ENCODE measurements at places on chromosomes 7 and 10. TPM values are rescaled to one million over a fixed set of nuclear protein-coding genes. Genes with fewer than 3 reads are reported as not detected.

ERVW-1 gene
- 0.13 TPM for polyA plus RNA-seq

GRCh38 chr10:132363921-132364593 lies 32.1 kb downstream of the LRRC27 start:
- H3K36me3 ChIP-seq, result no peaks in the 10 kb centered on the region
- DNase-seq, result peak; percentile 13
- H3K4me1 ChIP-seq, result no peaks in the 10 kb centered on the region
- H3K27ac ChIP-seq, result no peak overlapping the region
- H3K27me3 ChIP-seq, result no peaks in the 10 kb centered on the region

GRCh38 chr10:124045801-124046355 lies 47.5 kb downstream of the CHST15 start:
- DNase-seq, result no peak
- no peaks in the 10 kb centered on the region for H3K36me3 ChIP-seq
- no peak overlapping the region for H3K4me3 ChIP-seq
- peaks cover 19% of the 10 kb centered on the region for H3K4me1 ChIP-seq
- no peak overlapping the region for H3K27ac ChIP-seq

GPR146 gene
- 1.0 TPM for polyA plus RNA-seq

TFR2 gene
- 2.6 TPM for polyA plus RNA-seq

RAB19 gene
- not detected for polyA plus RNA-seq

- no peak overlapping the region for H3K27ac ChIP-seq
- no peak overlapping the region for H3K4me3 ChIP-seq
- DNase-seq, result no peak
- H3K36me3 ChIP-seq, result no peaks in the 10 kb centered on the region
- no peaks in the 10 kb centered on the region for H3K27me3 ChIP-seq
- H3K4me1 ChIP-seq, result no peaks in the 10 kb centered on the region
These were observed 93.4 kb upstream of the AUTS2 start for GRCh38 chr7:69504733-69505420.

DNA sequence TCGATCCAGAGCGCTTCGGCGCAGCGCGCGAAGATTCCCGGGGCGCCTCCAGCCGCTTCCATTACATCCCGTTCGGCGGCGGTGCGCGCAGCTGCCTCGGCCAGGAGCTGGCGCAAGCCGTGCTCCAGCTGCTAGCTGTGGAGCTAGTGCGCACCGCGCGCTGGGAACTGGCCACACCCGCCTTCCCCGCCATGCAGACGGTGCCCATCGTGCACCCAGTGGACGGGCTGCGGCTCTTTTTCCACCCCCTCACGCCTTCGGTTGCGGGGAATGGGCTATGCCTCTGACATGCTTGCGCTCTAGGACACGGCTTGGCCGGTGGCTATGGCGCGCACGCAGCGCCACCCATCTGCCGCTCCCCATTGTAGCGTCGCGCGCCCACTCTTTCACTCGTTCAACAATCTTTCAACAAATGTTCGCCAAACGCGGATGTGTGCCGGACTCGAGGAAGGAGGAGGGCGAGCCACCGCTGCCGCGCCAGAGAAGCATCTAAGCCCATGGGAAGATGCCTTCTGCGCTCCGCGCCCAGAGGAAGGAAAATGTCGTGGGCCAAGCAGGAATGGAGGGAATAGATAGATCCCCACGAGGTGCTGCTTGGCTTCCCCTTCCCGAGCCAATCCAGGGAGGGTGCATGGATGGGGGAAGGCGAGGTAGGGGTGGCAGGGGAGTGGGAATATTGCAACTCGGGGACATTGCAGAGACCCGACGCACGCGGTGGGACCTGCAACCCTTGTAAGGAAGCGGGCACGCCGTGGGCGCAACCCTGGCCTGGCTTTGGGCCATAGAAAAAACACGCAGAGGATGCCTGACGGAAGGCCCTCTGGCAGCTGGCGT lies 5.1 kb upstream of the CYP26A1 start:
- no peaks in the 10 kb centered on the region for H3K36me3 ChIP-seq
- peaks cover 42% of the 10 kb centered on the region for H3K27me3 ChIP-seq
- no peak for DNase-seq
- H3K4me3 ChIP-seq, result no peak overlapping the region

DNA sequence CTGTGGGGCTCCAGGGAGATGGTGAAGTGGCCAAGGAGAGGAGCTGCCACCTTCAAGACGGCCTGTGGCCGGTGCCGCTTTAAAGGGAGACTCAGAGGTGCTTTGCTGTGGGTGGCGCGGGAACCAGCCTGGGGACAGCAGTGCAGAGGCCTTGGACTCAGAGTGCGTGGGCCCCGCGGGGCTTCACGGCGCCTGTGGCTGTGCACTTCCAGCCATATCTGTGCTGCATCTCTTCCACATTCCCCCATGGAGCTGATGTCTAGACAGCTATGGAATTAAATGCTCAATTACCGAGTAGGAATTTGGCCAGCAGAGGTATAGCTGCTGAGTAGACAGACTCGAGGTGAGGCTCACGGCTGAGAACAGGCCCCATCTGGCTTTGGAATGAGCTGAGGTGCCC lies 41.7 kb downstream of the HTRA1 start:
- H3K36me3 ChIP-seq, result no peaks in the 10 kb centered on the region
- H3K4me1 ChIP-seq, result no peaks in the 10 kb centered on the region
- H3K27me3 ChIP-seq, result no peaks in the 10 kb centered on the region
- no peak overlapping the region for H3K27ac ChIP-seq
- H3K4me3 ChIP-seq, result no peak overlapping the region

- H3K36me3 ChIP-seq, result no peaks in the 10 kb centered on the region
- DNase-seq, result no peak
- H3K4me1 ChIP-seq, result no peaks in the 10 kb centered on the region
- no peak overlapping the region for H3K27ac ChIP-seq
These were observed 14.2 kb upstream of the POR start for GRCh38 chr7:75900617-75901315.

DNA sequence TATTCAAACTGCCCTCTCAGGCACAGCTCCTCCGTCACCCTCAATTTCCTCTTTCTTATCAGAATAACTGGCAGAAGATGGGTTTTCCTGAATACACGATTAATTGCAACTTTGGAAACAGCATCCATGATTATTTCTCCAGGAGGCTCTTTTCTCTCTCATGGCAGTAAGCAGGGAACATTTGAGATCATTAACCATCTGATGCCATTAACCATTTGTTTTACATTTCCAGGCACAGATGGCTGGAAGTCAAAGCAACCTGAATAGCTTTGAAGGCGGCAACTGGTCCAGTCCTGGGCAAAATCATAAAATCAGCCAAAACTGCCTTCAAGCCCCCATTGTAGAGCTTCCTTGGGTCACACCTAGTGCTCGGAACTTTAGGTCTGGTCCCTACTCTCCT lies 289.5 kb upstream of the AOAH start:
- peaks cover 10% of the 10 kb centered on the region for H3K36me3 ChIP-seq
- no peak overlapping the region for H3K4me3 ChIP-seq
- DNase-seq, result no peak
- no peak overlapping the region for H3K27ac ChIP-seq

GRCh38 chr10:114307731-114308130 lies 68.7 kb downstream of the VWA2 start:
- no peaks in the 10 kb centered on the region for H3K27me3 ChIP-seq
- H3K4me1 ChIP-seq, result peaks cover 8% of the 10 kb centered on the region
- DNase-seq, result no peak
- no peak overlapping the region for H3K27ac ChIP-seq
- no peak overlapping the region for H3K4me3 ChIP-seq

ALOX5 gene
- 31.6 TPM for polyA plus RNA-seq

SEMA3D gene
- polyA plus RNA-seq, result not detected

C7orf33 gene
- not detected for polyA plus RNA-seq

DNA sequence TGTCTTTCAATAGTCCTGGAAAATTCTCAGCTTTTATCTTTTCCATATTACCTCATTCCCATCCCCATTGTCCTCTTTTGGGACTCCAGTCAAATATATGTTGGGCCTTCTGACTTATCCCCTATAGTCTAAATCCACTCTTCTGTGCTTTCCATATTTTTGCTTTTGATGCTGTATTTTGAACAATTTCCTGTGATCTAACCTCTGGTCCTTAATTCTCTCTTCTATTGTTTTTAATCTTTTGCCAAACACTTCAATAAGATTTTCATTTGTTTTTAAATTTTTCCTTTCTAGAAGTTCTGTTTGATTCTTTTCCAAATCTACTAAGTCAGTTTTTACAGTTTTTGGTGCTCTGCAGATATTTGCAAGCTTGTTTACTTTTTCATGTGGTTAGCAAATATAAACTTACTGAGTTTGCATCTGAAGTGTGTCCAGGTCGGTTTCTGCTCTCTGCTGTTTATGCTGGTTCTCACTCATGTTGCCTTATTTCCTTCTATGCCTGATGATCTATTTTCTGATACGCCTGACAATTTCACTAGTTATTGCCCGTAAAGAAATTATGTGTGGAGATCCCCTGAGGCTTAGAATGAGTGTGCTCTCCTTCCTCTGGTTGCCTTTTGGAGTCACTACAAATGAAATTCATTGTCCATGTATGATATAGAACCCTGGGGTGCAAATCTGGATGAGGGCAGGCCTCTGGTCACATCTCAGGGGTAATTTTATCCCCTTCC lies 110.4 kb downstream of the RBM20 start:
- DNase-seq, result no peak
- H3K27me3 ChIP-seq, result no peaks in the 10 kb centered on the region
- H3K4me3 ChIP-seq, result no peak overlapping the region
- no peaks in the 10 kb centered on the region for H3K36me3 ChIP-seq
- H3K4me1 ChIP-seq, result peaks cover 14% of the 10 kb centered on the region

DNA sequence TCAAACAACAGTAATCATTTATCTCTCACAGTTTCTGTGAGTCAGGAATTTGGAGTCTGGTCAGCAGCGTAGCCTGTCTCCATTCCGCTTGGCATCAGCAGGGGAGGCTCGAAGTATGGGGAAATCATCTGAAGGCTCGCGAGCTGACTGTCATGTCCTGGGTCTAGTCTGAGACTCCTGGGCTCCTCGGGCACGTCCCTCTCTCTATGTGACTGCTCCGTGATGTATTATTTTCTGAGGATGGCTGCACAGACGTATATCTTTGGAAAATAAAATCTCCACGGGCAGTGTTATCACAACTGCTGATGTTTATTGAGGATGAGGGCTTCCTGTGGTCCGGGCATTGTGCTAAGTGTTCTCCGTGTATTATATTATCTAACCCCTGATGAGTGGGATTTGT lies 23.3 kb upstream of the PCGF5 start:
- H3K4me3 ChIP-seq, result no peak overlapping the region
- H3K27ac ChIP-seq, result no peak overlapping the region
- no peak for DNase-seq
- H3K4me1 ChIP-seq, result peaks cover 38% of the 10 kb centered on the region

DNA sequence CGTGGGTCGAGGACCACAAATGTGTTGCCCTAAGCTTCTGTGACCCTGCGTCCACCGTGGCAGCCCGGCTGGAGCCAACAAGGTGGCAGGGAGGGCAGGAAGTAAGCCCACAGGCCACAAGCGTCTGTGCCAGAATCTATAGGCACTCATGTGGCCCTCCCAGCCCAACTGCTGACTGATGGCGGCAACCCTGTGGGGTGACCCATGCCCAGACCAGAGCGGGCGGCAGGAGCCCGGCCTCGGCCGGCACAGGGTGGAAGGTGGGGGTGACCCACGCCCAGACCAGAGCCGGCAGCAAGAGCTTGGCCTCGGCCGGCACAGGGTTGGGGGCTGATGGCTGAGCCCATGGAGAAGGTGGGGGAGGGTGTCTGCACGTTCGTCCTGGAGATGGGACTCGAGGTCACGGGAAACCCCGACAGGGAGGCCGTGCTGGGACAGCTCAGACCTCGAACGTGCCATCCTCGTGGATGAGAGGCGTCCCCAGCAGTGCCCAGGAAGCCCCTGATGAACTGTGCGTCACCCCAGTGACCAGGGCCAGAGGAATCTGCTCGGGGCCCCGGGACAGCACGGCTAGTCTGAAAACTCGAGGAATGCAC lies 181.0 kb downstream of the ELFN1 start:
- H3K27ac ChIP-seq, result no peak overlapping the region
- H3K36me3 ChIP-seq, result no peaks in the 10 kb centered on the region
- no peaks in the 10 kb centered on the region for H3K4me1 ChIP-seq
- H3K4me3 ChIP-seq, result no peak overlapping the region

DNA sequence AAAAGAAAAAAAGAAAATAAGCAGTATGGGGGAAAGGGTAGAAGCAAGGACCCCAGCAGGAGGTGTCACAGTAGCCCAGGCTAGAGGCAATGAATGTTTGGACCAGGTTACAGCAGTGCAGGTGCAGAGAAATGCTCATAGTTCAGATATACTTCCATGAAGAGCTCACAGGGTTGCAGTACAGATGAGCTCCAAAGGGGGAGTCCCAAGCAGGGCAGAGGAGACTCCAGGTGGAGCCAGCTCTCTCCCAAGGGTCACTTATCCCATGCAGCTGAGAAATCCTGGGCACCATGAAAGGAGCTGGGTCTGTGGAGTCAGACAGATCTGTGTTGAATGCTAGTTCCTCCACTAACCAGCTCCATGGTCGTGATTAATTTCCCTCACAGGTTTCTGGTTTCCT lies 174.9 kb downstream of the C7orf25 start:
- H3K27me3 ChIP-seq, result no peaks in the 10 kb centered on the region
- H3K36me3 ChIP-seq, result no peaks in the 10 kb centered on the region
- no peaks in the 10 kb centered on the region for H3K4me1 ChIP-seq
- DNase-seq, result no peak

GRCh38 chr7:80847027-80847426 lies 71.8 kb downstream of the SEMA3C start:
- H3K36me3 ChIP-seq, result no peaks in the 10 kb centered on the region
- no peaks in the 10 kb centered on the region for H3K27me3 ChIP-seq
- no peak overlapping the region for H3K4me3 ChIP-seq
- no peaks in the 10 kb centered on the region for H3K4me1 ChIP-seq
- no peak overlapping the region for H3K27ac ChIP-seq

GRCh38 chr7:157474685-157475084 lies 137.9 kb downstream of the DNAJB6 start:
- H3K4me3 ChIP-seq, result no peak overlapping the region
- DNase-seq, result no peak
- H3K4me1 ChIP-seq, result 0 out of 2 replicates have a peak, but pooled peaks cover 4% of the 10 kb centered on the region
- no peaks in the 10 kb centered on the region for H3K36me3 ChIP-seq
- no peak overlapping the region for H3K27ac ChIP-seq
- no peaks in the 10 kb centered on the region for H3K27me3 ChIP-seq

- no peaks in the 10 kb centered on the region for H3K4me1 ChIP-seq
- DNase-seq, result no peak
- H3K36me3 ChIP-seq, result no peaks in the 10 kb centered on the region
- no peak overlapping the region for H3K27ac ChIP-seq
- no peak overlapping the region for H3K4me3 ChIP-seq
- no peaks in the 10 kb centered on the region for H3K27me3 ChIP-seq
These were observed 330.6 kb upstream of the LRRN3 start for GRCh38 chr7:110760341-110760740.

OR2A1 gene
- polyA plus RNA-seq, result not detected

All from GM12878 (cell line).